SK-N-SH (cell line): ENCODE measurements at places on chromosomes 1 and 21. TPM values are rescaled to one million over a fixed set of nuclear protein-coding genes. Genes with fewer than 3 reads are reported as not detected.

The RNU1-4 gene
- not detected in 2 replicates for polyA plus RNA-seq

The CFHR5 gene
- not detected in 2 replicates for polyA plus RNA-seq

The FAM151A gene
- polyA plus RNA-seq = not detected in 2 replicates

The FLG gene
- polyA plus RNA-seq = not detected in 2 replicates

The FOXD2 gene
- polyA plus RNA-seq = not detected in 2 replicates

The DEPDC1 gene
- polyA plus RNA-seq = 3.8 TPM in 2 replicates

The CLCNKB gene
- 0.37 and 0.41 TPM in 2 replicates for polyA plus RNA-seq

The TARS2 gene
- polyA plus RNA-seq = 22.2 and 22.7 TPM in 2 replicates

The CAPN9 gene
- not detected in 2 replicates for polyA plus RNA-seq

The SLC9C2 gene
- polyA plus RNA-seq = not detected in 2 replicates

The CFAP141 gene
- polyA plus RNA-seq = not detected in 2 replicates

The CA6 gene
- polyA plus RNA-seq = not detected in 2 replicates

The A3GALT2 gene
- 0.07 TPM in 1 of 2 replicates, not detected in the other for polyA plus RNA-seq

The ELAPOR1 gene
- 1.1 and 1.2 TPM in 2 replicates for polyA plus RNA-seq

The CYP2J2 gene
- polyA plus RNA-seq = 1.1 and 1.2 TPM in 2 replicates

The SFPQ gene
- polyA plus RNA-seq = 85.6 and 88.1 TPM in 2 replicates

The SH2D2A gene
- polyA plus RNA-seq = not detected in 2 replicates

The CDCA8 gene
- 18.9 and 22.9 TPM in 2 replicates for polyA plus RNA-seq

The SPRR2E gene
- not detected in 2 replicates for polyA plus RNA-seq

The UBASH3A gene
- not detected in 2 replicates for polyA plus RNA-seq

The PTPN22 gene
- 0.12 and 0.16 TPM in 2 replicates for polyA plus RNA-seq

The SYNC gene
- polyA plus RNA-seq = 25.6 and 32.0 TPM in 2 replicates

The LCE3D gene
- polyA plus RNA-seq = not detected in 2 replicates

The HES5 gene
- 0.03 and 0.05 TPM in 2 replicates for polyA plus RNA-seq

The OR6K2 gene
- not detected in 2 replicates for polyA plus RNA-seq

The CTSK gene
- 6.3 and 7.9 TPM in 2 replicates for polyA plus RNA-seq

The PDZK1 gene
- 0.16 and 0.24 TPM in 2 replicates for polyA plus RNA-seq

The S100A16 gene
- 512 and 521 TPM in 2 replicates for polyA plus RNA-seq

The KRTAP21-2 gene
- not detected in 2 replicates for polyA plus RNA-seq

The CDA gene
- 0.11 and 0.12 TPM in 2 replicates for polyA plus RNA-seq

The FCAMR gene
- not detected in 2 replicates for polyA plus RNA-seq

The CELA2A gene
- polyA plus RNA-seq = not detected in 2 replicates

The NHLH2 gene
- not detected in 2 replicates for polyA plus RNA-seq

The AMY1B gene
- not detected in 2 replicates for polyA plus RNA-seq

The SPRR2G gene
- not detected in 2 replicates for polyA plus RNA-seq

The TEX38 gene
- polyA plus RNA-seq = 0.07 and 0.24 TPM in 2 replicates

The ILDR2 gene
- 0.05 and 0.24 TPM in 2 replicates for polyA plus RNA-seq

The PHACTR4 gene
- 9.8 and 10.5 TPM in 2 replicates for polyA plus RNA-seq

The PPM1J gene
- 5.3 and 6.7 TPM in 2 replicates for polyA plus RNA-seq

The MRPS21 gene
- polyA plus RNA-seq = 136 and 173 TPM in 2 replicates

The VANGL1 gene
- 5.4 TPM in 2 replicates for polyA plus RNA-seq

The PADI4 gene
- not detected in 2 replicates for polyA plus RNA-seq

The ZNF670 gene
- polyA plus RNA-seq = 0.84 and 1.4 TPM in 2 replicates

The CRYAA gene
- not detected in 2 replicates for polyA plus RNA-seq

The SLC30A10 gene
- polyA plus RNA-seq = 0.02 TPM in 2 replicates

The LRRC8C gene
- 4.2 and 5.2 TPM in 2 replicates for polyA plus RNA-seq

The VWA5B1 gene
- not detected in 2 replicates for polyA plus RNA-seq

The HS2ST1 gene
- 16.6 and 21.8 TPM in 2 replicates for polyA plus RNA-seq

The CD48 gene
- not detected in 2 replicates for polyA plus RNA-seq
